ENCODE measurements at places on chromosomes 3 and 15.

DNA sequence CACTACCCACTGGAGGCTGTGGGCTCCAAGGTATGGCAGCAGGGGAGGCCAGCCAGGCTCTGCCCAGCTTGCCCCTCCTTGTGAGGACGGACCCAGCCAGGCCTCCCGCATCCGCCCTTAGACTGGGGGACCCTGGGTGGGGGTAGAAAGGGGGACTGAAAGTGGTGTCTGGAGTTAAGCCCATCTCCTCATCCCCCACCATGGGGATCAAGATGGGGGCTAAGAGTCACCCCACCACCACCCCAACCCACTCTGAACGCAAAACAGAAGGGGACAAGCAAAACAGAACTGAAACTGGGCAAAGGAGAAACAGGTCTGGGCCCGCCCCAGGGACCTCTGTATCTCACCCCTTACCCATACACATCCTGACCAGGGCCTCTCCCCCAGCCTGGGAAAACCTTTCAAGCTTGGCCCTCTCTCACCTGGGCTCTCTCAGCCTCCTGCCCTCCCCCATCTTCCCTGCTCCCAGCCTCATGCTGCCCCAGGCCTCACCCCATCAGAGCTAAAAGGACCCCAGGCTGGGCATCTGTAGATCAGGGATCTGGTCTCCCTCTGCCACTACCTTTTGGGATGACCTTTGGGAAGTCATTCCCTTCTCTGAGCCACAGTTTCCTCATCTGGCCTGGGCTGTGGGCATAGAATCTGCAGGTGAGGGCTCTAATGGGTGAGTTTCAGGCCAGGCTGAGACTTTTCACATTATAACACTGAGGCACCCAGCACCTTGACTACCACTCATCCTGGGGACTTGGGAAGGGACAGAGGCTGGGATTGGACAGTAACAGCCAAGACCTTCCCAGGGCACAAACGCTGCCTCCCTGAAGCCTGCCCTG, 30.0 kb upstream of the CYP11A1 start:
- no peak for DNase-seq

GRCh38 chr15:27743638-27744037, 355.5 kb downstream of the OCA2 start:
- DNase-seq = no peak

DNA sequence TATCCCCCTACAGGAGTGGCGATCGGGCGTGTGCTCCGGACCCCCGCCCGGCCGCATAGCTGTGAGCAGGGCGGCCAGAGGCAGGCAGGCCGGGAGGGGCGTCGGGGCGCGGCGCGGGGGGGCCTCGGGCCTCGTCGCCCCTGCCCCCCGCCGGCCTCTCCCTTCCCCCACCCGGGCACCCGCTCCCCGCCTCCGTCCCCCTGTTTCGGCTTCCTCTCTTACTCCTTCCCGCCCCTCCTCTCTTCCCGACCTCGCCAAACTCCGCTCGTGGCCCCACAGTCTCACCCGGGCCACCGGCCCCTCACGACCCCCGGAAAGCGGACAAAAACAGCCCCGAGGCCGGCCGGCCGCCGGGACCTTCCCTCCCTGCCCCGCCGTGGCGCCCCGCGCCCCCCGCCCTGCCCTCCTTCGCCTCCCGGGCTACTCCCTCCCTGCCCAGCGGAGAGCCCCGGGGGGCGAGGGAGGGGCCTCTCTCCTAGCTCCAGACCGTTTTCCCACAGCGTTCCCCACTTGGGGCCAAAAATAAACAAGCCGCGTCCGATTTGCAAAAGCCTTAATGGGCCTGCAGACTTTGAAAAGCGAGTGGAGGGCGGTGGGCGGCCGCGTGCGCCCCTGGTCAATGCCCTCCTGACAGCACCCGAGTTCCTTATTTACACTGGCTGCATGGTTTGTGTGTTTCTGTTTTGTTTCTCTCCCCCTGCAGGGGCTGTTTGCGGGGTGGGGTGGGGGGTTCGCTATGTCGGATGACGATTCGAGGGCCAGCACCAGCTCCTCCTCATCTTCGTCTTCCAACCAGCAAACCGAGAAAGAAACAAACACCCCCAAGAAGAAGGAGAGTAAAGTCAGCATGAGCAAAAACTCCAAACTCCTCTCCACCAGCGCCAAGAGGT, 1.0 kb downstream of the UBE2E1 start:
- DNase-seq = no peak

DNA sequence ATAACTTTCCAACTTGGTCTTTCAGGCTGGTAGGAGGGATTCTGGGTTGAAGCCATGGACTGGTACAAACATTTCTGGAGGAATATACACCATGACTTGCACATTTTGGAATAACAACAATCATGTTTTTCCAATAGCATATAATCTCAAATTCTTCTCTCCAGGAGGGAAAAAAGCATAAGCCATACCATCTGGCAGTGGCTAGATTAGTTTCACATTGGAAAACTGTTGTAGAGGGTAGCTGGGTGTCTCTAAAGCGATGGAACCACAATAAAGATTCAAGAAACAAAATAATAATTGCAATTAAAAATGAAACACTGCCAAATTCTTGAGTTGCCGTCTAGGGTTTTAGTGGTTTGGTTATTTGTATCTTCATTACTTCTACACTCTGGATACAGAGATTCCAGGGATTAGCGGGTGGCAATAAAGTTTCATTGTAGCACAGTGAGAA, 278.5 kb upstream of the RASGRP1 start:
- no peak for DNase-seq

- DNase-seq = no peak
Observed at GRCh38 chr3:187808527-187808895, 63.2 kb upstream of the BCL6 start.

- DNase-seq = no peak
Observed at GRCh38 chr15:40550341-40551037, 14.4 kb downstream of the CCDC32 start.

GRCh38 chr3:188342991-188343732, 189.2 kb downstream of the LPP start:
- DNase-seq = no peak

DNA sequence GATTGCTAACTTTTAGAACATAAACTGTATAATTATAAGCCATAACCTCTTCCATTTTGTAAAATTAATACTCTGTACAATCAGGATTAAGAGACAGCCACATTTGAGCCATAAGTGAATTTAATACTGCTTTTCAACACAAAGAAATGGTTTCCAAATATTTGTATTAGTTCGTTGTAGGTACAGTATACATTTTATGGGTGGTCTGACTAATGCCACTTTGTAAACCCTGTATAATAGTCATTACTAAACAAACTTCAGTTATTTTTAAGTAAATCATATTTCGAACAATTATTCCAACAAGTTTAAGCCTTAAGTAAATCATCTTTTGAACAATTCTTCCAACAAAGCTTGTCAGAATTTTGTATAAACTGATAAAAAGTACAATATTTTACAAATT, 11.0 kb downstream of the ALCAM start:
- DNase-seq = no peak

GRCh38 chr3:34020170-34020569, 221.7 kb downstream of the PDCD6IP start:
- DNase-seq = no peak

GRCh38 chr3:115550285-115550761, 73.0 kb upstream of the GAP43 start:
- DNase-seq = no peak

DNA sequence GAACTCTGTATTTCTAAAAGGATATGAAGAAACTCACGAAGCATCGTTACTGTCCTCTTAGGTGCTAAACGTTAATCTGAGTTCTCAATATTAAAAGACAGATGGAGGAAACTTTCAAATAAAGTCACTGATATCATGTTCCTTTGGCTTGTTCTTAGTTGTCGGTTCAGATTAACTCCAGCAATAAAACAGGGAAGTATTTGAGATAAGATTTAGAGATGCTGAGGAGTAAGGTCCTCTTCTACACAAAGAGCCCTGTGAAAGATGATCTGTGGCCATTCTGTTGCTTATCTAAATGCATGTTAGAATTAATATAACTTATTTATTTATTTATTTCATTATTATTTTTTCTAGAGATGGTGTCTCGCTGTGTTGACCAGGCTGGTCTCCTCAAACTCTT, 19.2 kb downstream of the AKAP13 start:
- no peak for DNase-seq

All from astrocyte of the cerebellum (primary cell).